ENCODE measurements at places on chromosomes 16 and 17.
A peak's percentile ranks its signal among the peaks of the same experiment; 100 is the strongest.

GRCh38 chr16:27221576-27222248 is 18.4 kb downstream of the KDM8 start:
- DNase-seq, result no peak

DNA sequence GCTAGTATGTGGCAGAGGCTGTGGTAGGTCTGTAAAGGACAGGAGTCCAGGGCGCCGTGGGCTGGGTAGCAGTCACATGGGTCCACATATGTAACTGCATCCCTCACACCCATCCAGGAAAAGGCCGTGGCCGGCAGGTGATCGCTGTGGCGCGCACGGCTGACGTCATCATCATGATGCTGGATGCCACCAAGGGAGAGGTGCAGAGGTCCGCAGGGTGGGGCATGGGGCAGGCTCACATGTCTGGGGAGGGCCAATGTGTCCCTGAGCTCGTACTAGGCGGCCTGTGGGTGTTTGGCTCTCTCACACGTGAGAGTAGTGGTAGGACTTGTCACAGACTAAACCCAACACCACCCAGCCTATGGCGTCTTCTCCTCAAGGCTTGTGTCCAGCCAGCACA is 9.0 kb upstream of the MYO15A start:
- no peak for DNase-seq

- no peak for DNase-seq
Measured at GRCh38 chr17:81580481-81580880, 28.3 kb upstream of the FAAP100 start.

GRCh38 chr16:88857728-88858339 is 907 bp downstream of the TRAPPC2L start:
- peak; percentile 56 for DNase-seq

DNA sequence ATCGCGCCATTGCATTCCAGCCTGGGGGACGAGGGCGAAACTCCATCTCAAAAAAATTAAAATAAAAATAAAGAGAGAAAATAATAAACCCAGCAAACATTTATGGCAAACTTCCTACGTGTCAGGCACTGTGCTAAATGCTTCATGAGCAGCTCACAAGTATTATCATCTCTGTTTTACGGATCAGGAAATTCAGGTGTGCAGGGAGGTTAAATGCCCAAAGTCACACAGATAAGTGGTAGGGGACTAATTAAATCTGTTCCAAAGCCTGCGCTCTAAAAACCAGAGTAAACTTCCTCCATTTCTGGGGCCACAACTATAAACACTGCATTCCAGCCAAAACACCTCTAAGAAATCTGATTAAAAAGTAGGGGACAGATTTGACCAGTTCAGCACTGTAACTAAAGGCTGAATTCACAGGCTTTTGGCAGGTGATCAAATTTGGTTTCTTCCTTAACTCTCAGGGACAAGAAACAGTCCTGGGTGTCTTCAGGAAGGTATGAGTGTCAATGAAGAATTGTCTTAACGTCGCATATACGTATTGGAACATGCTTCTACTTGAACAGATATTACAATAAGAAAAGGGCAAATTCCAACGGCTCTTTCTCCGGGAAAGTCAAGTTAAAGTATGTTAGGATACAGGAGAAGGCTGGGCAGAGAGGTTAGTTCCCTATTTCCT is 996 bp downstream of the STRADA start:
- no peak for DNase-seq

DNA sequence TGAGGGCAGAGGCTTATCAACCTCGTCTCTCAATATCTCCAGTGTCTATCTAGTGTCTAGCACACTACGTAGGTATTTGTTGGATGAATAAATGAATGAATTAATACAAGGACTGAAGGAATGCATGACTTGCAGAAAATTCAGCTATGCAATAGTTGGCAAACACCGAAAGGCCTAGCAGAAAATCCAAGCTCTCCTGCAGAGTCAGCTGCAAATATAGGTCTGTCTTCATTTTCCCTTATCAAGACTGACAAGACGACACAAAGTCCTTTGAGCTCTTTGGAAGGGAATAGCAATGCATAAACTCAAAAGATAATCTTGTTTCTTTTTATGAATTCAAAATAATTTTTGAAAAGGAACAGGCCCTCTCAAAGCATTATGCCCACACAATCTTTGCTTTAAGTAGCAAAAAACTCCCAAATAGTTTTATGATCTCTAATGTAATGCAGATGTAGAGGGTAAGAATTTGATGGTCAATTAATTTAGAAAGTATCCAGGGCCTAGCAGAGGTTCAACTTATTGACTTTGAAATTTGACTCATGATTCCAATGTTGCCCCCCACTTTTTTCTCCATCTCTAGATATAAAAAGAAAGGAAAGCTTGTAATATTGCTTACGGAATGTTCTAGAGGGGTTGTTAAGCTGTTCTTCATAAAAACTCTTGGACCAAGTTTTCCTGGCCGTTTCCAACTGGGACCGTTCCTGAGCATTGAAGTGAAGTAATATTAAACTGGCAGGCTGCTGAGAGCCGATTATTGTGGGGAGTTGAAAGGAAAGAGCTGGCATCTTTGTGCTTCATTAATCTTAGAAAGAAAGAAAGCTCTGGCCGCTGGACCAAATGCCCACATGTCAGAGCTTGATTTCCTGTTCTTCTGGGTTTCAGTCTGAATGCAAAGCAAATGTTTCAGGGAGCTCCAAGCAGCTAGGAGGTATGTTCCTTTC is 227.3 kb downstream of the HS3ST3A1 start:
- peak; percentile 1 for DNase-seq

DNA sequence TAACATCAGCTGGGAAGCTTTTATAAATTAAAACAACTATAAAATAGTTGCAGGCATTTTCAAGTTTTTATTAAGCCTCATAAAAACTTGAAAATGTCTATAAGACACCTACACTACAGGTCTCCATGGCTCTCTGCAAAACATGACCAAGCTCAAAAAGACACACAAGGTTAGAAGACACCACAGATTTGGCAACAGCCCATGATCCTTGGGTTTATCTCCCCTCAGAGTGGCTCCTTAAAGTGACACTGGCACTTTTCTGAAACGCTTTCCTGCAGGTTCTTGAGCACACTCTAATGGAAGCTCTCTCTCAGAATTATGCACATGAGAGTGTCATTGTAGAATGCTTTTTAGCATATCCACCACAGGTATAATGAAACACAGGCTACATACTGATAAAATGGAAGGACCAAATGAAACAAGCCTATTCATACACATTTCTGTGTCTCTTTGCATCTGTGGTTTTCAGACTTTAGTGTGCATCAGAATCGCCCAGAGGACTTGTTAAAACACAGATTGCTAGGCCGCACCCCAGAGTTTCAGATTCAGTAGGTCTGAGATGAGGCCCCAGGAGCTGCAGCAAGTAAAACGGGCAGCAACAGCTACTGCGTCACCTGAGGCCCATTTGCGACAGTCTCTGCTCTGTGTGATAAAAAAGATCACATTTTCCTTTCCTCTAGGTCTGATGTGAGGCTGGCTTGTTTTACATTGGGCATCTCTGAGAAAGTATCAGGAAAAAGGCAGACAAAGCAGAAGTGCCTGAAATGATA is 75.0 kb upstream of the WSB1 start:
- no peak for DNase-seq

DNA sequence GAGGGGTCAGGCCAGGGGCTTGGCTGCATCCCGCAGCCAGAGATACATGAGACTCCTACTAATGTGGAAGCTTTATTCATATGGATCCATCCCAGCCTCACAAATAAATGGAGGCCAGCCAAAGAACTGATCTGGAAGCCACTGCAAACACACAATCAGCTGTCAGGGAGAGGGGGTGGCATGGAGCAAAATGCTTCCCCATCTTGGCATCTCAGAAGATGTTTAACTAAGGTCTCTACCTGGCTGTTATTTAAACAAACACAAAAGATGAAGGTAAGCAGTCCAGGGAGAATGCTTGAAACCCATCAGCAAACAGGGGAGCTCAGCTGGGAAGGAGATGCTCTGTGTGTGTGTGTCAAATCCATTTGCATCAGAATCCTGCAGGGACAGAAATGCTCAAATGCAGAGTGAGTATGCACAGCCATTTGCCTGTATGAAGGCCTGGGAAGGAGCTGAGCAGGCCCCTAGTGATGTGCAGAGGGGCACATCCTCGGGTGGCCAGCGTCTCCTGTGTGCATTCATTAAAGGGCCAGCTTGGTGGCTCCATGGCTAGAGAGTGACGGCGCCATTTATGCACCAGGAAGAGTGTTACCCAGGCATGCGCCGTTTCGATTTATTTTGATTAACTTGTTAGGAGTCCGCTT is 34.2 kb upstream of the IRX3 start:
- no peak for DNase-seq

- no peak for DNase-seq
Measured at GRCh38 chr16:58249388-58249779, 45.4 kb downstream of the PRSS54 start.

DNA sequence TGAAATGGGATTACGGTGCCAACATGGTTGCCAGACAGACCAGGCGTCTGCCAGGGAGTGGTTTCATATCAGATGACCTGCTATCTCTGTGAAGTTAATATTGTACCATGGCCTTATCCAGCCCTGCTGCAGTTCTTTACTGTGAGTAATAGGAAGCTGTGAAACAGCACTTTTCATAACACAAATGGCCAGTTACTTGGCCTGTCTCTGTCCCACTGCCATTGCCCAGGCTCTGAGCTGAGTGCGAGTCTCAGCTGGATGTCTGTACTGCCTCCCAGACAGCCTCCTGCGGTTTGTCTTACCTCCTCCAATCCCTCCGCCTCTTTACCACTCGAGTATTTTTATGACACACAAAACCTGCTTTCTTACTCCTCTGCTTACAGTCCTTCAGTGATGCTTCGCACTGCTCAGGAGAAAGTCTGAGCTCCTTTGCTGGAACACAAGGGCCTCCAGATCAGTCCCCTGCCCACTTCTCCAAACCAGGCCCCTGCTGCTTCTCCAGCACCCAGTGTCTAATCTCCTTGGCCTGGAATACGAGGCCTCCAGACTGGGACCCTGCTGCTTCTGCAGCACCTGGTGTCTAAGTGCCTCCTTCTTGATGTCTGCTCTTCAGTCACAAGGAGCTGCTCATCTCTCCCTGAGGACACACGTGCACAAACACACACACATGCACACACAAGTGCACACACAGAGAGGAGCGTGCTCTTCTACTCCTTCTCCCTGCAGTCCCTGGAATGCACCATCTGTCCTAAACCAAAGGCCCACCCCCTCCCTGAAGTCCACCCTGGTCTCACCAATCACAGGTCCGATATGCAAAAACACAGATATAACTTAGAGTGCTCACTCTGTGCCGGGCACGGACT is 17.1 kb upstream of the RHOT1 start:
- no peak for DNase-seq

GRCh38 chr17:77036841-77037381 is 103.9 kb upstream of the SEC14L1 start:
- peak; percentile 5 for DNase-seq

DNA sequence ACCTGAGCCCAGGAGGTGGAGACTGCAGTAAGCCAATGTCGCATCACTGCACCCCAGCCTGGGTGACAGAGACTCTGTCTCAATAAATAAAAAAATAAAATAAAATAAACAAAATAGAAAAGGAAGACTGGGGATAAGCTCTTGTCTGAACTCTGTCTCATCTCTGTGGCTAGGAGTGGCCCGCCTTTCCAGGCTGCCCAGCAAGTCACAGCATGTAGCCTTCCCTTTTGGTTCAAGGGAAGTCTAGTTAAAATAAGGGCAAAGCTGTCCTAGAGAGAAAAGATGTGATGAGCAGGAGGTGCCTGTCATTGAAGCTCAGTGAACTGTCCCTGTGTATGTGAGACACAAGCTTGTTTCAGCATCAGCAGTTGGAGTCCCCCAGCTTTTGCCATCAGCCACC is 2.7 kb upstream of the GFAP start:
- DNase-seq, result no peak

- DNase-seq, result no peak
Measured at GRCh38 chr16:68246666-68247065, 1.5 kb downstream of the PLA2G15 start.

GRCh38 chr17:27547301-27547683 is 83.7 kb upstream of the LGALS9 start:
- DNase-seq, result no peak

- no peak for DNase-seq
Measured at GRCh38 chr17:81519284-81520020, 6.9 kb upstream of the ACTG1 start.

DNA sequence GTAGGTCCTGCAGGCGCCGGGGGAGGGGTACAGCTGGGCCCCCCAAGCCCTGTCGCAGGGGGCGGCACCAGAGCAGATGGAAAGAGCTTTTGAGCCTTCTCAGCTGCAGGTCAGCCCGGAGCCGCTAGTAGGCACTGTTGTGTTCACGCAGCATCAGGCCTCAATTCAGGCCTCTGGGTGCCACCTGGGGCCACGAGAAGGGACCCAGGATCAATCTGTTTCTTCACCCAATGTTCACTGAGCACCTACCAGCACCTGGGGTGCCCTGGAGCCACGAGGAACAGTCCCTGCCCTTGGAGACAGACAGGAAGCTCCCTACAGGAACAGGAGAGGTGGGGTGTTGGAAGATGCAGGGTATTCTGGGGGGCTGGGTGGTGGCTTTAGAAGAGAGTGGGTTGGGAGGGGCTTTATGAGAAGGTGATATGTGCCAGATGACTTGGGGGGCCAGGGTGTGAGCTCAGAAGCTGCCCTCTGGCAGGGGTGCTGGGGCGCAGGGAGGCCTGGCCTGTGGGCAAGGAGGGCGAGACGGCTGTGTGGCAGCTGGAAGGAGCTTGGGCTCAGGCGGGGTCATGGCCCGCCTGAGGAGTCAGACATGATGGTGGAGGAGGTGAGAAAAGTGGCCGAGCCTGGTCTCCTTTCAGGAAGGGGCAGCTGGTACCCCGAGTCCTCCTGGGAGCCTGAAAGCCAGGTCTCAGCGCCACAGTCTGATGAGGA is 121.9 kb upstream of the GSE1 start:
- no peak for DNase-seq

DNA sequence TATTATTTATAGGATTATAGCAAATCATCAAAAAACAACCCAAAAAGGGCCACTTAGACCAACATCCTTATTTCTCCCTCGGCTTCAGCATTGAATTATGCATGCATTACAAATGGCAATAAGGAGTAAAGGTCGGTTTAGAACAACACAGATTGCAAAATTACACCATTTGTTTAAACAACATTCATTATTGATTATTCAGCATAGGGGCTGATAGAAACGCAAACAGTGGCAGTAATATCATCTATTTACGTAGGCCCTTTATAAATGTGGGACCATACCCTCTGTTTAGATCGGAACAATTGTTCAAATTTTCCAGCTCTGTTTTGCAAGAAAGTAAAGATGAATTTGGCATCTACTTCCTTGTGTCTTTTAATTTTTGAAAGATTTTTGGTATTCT is 153.3 kb downstream of the WWOX start:
- no peak for DNase-seq

DNA sequence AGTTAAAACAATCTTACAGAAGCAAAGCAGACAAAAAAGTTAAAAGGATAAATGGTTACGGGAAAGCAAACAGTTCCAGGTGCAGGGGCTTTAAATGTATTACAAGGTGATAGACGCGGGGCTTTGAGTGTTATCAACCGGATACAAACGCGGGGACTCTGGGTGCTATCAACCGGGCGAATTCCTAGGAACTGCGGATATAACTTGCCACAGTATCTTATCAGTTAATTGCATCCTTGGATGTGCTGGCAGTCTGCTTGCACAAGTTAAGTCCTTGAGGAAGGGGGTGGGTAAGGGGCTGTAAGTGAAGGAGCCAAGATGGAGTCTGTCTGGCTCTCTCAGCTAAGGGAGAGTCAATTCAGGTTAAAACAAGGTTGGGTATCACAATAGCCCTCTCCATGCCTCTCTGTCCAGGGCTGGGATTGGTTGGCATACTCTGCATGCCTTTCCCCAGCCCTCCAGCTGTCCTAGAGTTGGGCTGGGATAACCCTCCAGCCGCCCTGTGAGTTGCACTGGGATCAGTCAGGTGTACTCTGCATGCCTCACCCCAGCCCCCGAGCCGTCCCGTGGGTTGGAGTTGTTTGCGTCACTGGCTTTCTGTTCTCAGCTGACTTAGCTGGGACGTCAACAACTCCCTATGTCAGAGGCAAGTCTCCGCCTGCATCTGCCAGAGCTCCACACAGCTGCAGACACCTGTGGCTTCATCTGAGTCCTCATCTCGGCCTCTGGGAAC is 40.9 kb downstream of the TMEM235 start:
- no peak for DNase-seq

Measured in hypothalamus (tissue), 51 donors.